ENCODE measurements at places on chromosomes 6 and 20.

DNA sequence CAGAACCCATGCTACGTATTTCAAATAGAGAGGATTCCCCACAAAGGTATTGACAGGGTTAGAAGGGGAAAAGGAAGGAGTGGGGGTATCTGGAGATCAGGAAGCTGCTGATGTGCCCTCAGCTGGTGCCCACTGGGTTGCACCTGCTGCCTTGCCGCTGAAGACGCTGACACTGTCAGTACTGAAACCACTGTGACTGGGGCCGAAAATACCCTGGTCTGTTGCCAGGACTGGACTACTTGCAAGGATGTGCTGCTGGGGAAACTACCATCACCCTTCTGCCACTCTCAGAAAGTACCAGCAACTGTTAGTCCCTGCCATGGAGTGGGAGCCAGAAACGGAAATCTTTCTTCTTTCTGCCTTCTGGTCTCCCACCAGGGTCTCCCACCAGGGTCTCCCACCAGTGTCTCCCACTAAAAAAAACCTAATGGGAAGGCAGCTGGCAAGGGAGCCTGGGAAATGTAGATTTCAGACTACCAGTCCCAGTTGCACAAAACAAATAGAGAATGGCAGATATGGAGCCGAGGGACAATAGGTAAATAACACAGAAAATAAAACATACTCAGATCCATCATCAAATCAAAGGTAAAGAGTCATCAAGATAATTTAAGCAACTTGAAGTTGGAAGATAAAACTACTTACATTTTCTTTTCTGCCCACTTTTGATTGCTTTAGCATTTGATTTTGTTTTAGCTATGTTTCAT is 204.8 kb downstream of the TPBG start:
- DNase-seq = no peak

- DNase-seq = no peak
These were observed 8.5 kb upstream of the PBOV1 start for GRCh38 chr6:138226700-138227315.

- no peak for DNase-seq
These were observed 5.0 kb downstream of the SRC start for GRCh38 chr20:37350649-37351574.

DNA sequence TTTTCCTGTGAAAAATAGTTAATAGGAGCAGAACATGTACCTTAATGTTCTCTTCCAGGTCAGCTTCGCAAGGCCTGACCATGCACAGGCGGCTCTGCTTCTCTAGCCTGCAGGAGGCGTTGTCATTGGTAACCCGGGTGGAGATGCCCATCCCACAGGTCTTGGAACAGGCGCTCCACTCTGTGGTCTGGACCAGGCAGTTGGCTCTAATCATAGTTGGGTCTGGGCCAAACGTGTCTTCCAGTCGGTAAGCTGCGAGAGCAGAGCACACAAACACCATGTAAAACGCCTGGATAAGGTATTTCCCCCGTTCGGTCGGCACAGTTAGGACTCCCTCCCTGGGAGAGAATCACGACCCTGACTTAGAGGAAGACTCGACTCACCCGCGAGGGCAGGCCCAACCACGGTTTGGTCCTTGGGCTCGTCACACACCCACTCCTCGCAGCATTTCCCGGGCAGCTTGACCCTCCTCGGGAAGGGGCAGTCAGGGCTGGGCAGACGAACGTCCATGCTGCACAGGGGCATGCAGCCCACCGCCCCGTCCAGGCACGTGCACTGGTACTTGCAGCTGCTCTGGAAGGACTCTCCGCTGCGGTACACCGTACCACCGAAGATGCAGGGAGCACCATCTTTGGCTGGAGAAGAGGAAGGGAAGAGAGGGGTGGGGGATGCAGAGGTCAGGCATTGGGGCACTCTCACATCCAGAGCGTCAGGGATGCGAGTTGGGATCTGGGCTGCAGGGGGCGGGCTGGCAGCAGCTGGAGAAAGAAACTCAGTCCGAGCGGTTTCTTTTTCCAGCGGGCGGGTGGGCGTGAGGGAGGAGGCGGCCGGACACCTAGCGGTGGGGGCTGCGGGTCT is 1.0 kb downstream of the CCN2 start:
- no peak for DNase-seq

GRCh38 chr20:46361381-46361780 is 45.0 kb downstream of the ELMO2 start:
- no peak for DNase-seq

GRCh38 chr6:44641344-44642031 is 254.0 kb downstream of the CDC5L start:
- no peak for DNase-seq

DNA sequence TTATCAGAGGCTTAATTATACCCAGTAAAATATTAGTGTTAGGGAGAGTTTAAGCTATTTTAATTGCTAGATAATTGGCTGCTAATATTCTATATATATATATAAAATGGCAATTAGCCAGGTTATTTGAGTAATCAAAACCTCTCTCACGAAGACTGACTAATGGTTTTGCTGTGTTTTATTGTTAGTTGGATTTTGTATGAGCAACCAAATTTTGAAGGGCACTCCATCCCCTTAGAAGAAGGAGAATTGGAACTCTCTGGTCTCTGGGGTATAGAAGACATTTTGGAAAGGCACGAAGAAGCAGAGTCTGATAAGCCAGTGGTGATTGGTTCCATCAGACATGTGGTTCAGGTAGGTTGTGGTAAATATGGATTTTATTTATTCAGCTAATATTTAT is 102.2 kb downstream of the RTN4IP1 start:
- DNase-seq = no peak

DNA sequence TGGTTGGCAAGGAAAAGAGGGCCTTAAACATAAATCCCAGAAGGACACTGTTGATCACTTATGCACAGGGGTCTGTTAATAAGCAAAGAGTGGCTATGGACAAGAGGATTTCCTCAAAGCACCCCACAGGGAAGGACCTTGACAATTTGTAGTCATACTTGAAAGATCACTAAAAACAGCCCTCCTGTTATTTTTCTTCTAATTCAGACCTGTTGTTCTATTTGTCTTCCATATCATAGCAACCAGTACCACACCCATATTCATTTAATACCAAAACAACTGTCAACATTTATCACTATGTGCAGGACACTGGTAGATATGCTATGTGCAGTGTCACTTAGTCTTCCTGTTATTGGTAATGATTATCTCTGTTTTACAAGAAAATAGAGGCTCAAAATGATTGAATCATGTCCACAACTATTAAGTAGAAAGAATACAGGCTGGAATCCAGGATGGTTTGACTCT is 3.2 kb upstream of the DYNLRB1 start:
- no peak for DNase-seq

DNA sequence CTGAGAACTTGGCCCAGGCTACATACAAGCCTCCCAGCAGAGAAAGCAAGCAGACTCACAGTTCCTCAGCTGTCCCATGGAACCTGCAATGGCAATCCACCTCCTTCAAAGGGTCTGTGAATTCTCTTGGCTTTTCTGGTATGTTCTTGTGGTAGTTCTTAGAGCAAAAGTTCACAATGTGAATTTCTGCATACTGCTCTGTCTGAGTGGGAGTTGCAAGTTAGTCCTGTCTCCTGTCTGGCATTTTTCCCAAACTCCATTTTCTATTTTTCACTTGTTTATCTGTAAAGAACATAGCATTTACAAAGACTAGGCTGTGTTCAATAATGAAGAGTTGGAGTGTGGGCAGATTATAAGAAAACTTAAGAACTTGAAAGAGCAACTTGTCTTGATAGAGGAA is 269.9 kb downstream of the BCKDHB start:
- no peak for DNase-seq

DNA sequence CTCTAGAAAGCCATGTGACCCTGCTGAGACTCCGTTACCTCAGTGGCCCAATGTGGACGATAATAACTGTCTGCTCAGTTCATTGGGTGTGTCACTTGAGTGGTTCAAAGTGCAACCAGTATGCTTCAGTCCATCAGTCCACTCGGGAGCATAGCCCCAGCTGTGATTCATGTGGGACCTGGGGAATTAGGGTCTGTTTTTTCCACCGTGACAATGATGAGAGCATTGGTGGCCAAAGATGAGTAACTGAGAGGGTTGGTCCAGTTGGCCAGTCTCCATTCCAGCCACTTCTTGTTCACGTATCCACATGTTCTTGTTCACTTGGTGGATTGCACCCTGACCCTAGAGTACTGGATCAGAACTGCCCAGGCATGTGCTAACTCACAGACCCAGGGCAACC is 403.6 kb downstream of the CD83 start:
- DNase-seq = no peak

DNA sequence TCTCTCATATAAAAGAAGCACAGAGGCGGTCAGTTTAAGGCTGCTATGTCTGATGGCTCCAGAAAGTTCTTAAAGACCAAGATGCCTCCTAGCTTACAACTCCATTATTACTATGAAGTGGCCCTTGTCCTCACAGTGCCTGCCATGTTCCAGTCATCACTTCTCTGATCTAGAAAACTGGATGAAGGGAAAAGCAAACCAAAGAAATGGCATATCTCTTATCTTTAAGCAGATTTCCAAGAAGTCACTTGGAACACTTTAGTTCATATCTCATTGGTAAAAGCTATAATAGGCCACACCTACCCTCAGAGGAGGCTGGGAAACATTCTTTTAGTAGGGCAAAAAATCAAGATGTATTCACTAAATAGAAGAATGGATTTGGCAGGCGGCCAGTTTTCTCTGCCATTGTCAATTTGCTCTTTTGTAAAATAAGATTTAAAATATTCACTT is 289.6 kb downstream of the TBC1D7 start:
- no peak for DNase-seq

- no peak for DNase-seq
These were observed 34.2 kb downstream of the ARHGAP40 start for GRCh38 chr20:38635721-38636288.

DNA sequence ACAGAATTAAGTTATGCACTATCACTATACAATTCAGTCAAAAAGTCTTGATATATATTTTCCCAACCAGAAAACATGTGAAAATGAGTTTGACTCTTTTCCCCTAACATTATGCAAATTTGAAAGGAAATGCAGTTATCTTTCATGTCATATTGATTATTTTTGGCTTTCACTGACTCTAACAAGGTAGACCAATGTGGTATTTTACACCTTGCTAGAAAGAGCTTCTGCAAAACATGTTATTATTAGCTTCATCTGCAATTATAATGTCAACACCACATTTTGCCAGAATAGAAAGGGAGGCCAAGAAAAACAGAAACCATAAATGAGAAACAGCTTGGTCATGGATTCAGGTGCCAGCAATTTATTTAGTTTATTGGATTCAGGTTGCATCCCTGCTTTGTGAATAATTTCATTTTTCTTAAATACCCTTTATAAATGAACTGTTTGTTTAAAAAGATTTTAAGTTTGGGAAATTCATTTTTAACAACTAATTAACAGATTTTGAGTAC is 226.1 kb upstream of the GJE1 start:
- DNase-seq = no peak

DNA sequence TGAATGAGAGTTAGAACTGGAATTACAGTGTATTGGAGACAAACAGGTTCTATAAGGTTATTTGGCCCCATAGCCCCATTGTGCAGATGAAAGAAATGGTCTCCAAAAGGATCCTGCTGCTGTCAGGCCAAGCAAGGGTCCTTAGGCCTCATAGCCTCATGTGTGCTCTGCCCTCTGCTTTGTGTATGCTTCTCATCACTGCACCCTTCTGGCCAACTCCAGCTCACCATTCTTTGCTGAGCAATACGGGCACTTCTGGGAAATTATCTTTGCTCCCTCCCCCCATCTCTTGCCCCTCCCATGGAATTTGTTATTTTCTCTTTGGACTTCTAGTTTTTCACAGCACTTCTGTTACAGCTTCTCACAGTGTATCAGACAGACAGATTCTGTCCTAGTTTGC is 298.8 kb downstream of the FOXA2 start:
- DNase-seq = no peak

- no peak for DNase-seq
These were observed 114.3 kb downstream of the THBS2 start for GRCh38 chr6:169139179-169139971.

GRCh38 chr6:109048176-109048575 is 46.5 kb downstream of the SESN1 start:
- DNase-seq = no peak

DNA sequence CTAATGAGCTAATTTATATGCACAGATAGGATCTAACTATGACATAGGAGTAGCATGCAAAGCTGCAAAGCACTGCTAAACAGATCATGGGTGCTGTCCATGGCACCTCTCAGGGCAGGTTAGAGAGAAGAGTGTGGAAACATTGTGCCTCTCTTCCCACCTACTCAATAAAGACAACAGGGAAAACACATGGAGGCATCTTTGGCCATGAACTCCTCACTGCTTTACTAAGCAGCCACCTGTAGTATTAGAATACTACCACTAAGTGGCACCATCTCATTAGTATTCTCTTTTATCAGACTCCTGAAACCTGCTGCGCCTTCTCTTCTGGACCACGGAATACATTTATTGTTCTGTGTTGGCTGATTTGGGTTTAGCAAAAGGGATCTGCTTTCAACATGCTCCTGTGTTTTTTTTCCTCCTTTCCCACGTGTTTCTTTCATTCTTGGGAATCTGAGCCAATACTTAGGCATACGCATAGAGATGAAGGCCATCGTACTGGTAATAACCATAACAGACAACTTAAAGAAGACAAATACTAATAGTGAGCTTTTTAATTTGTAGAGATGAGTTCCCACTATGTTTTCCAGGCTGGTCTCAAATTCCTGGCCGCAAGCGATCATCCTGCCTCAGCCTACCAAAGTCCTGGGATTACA is 9.4 kb upstream of the HDDC2 start:
- DNase-seq = no peak

- DNase-seq = no peak
These were observed 270.0 kb upstream of the HSF2 start for GRCh38 chr6:122129313-122130025.

DNA sequence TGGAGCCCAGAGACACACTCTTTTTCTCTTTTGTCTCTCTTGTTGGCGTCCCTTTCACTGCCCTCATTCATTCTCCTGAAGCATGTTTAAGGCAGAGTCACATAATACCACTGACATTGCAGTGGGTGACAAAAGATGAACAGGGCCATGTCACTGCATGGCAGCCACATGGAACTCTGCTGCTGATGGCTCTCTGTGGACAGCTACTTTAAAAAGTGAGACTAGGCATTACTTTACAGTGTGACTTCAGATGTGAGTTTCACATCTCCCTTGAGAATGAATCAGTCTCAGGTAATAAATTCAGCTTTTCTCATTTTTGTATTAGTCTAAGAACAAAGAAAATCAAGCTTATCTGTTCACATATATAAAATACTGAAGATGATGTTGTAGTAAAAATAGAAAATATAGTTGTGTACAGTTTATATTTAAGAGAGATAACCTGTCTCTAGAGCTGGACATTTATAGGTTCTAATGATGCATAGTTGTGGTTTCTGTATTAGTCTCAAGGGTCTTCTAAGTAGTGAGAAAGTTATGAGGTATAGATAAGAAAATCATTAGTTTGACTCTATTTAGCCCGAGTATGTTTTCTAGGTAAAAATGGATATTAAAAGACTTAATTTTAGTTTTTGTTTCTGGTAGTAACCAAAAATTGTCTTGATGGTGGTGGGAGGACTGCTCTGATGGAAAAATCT is 6.1 kb downstream of the MRS2 start:
- no peak for DNase-seq

GRCh38 chr6:115982453-115982852 is 78.2 kb downstream of the FRK start:
- DNase-seq = no peak
